NCI-H187 treated with DMSO at 0.1 percent for 48 hours (cell line): ENCODE measurements at places on chromosomes 7 and 10.

- DNase-seq: no peak
Observed at GRCh38 chr7:149422914-149423301, 38.0 kb downstream of the ZNF777 start.

- no peak for DNase-seq
Observed at GRCh38 chr7:69910150-69910549, 311.9 kb downstream of the AUTS2 start.

DNA sequence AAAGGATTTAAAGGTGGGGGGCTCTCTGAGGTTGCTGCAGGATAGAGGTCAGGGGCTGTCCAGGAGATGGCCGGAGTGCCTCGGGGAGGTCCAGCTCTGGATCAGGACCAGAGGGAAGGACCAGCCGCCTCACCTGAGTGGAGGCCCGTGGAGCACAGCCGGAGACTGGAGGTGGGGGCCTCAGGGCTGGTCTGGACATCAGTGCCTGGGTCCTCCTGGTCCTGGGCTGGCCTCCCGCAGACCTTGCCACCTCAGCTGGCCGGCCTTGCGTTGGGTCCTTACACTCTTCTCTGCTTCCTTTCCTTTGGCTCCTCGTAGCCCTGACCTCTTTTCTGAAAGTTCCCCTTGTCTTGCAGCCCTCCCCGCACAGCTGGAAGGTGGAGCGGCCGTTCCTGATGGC is 2.0 kb downstream of the SUN1 start:
- DNase-seq: no peak

- no peak for DNase-seq
Observed at GRCh38 chr7:15035814-15036213, 133.3 kb upstream of the DGKB start.

DNA sequence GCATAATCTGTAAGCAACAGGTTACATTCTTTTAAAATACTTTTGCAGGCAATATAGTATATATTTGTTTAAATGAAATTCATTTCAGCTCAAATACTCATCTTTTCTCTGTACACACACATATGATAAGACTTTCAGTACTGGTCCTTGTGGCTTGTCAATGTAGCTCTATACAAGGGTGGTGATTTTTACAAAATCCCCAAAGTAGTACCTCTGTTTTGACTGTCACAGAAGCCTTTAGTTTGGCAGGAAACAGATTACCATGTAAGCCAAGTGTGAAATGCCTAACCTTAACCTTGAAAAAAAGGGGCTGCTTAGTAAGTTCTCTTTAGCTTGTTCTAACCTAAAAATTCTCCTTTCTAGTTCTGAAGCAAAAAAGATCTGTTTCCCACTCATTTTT is 87.9 kb downstream of the KCND2 start:
- DNase-seq: no peak

DNA sequence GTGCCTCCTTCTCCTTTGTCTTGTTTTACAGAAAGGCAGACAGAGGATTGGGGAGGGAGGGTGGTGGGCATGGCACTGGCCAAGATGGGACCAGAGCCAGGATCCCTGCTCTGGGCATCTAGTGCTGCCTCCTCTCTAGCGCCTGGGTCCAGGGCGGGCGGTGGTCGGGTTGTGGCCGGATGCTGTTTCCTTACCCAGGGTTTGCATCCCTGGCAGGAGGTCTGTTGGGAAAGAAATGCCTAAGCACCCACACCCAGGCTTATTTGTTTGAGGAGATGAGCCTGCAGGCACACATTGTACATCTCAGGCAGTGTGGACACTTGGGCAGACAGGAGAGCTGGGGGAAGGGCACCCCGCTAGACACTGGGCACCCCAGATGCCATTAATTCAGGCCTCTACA is 102.3 kb upstream of the PCBD1 start:
- no peak for DNase-seq

GRCh38 chr7:83014546-83014945 is 148.1 kb downstream of the PCLO start:
- DNase-seq: no peak

DNA sequence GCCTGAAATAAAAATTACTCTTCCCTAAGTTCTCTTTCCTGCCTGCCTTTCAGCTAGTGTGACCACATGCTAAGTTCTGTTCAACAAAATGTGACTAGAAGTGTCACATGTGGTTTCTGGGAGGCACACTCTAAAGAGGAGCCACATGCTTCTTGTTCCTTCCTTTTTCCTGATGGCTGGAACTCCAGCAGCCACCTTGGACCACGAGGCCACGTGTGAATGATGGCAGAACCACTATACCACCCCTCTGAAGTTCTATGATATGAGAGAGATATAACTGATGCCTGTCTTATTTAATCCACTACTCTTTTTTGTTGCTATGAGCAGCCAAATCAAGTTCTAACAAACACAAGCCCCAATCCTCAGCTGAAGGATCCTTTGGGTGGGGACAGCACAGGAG is 8.1 kb downstream of the PODXL start:
- DNase-seq: no peak

DNA sequence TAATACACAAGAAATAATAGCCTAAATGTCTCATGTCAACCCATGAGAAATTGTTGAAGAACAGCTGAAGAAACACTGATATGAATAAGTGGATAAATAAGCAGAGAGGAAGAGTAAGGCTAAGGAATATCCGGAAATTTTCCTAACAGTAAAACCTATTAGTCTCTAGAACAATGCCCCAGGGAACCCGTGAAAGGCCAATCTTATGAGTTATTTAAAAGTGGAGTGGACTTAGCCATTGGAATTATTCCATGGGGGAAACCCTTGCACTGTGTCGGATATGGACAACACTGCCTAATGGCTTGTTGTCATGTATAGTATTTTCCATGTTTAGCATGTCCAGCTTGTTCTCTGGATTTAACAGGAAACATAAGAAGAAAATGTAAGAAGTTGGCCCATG is 217.2 kb upstream of the PLXNA4 start:
- DNase-seq: no peak

DNA sequence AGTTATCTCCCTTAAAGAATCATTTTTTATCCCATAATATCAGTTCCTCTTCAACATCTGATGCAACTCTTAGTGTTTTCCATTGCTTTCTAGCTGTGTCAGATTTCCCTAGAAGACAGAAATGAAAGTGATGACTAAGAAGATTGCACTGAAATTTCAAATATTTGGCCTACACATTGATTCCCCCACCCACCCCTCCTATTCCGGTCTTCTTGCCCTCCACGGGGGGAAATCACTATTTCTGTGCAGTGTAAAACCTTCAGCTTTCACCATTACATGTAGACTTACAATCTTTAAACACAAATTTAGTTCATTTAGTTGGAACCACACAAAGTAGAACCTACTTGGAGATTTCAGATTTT is 63.7 kb upstream of the IL6 start:
- no peak for DNase-seq

- DNase-seq: no peak
Observed at GRCh38 chr7:151726652-151727578, 150.0 kb downstream of the PRKAG2 start.

DNA sequence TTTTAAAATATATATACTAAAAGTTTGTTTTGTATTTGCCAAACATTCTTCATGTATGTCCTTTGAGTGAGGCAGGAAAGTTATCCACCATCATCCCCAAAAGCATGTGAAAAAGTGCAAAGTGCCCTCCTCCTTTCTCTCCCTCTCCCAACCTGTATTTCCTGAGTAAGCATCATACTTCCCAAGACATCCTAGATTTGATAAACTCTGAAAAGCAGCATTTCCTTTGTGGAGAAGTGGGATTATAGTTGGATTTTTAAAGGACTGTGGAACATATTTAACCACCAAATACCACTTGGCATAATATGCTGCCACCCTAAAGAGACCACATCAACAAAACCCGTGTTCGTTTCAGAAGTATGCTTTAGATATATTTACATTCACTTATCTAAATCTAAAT is 36.9 kb downstream of the NET1 start:
- no peak for DNase-seq

DNA sequence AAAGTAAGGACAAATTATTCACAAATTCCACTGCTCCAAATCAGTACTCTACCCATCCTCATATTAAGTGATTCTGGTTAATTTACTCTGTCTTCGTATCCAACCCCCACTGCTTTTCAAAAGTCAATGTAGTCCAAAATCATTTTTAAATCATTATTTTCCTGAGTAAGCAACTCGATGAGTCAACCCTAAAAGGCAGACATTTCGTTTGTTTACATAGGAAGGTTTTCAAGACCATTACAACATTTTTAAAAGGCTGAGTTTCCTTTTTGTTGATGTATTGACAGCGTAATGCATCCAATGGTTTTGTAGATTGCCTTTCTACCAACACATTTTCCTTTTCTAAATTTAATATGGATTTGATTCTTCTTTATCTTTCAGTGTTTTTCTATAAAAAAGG is 523.0 kb upstream of the ANKRD30A start:
- DNase-seq: no peak

- no peak for DNase-seq
Observed at GRCh38 chr7:193481-194251, 1.3 kb downstream of the FAM20C start.

DNA sequence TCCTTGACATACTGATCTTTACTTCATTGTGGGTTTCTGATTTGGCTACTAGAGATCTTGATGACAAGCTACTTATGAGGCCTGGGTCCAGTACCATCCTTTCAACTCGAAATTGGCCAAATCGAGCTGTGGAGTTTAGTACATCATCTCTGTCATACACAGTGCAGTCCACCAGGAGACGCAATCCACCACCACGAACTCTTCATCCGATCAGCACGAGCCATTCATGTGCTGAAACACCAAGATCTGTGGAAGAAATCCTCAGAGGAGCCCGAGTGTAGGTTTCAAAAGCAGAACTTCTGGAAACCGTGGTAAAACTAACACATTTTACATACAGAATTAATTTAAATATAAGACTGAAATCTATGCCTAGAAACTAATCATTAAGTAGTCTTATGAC is 14.2 kb downstream of the DNAJC9 start:
- DNase-seq: no peak

- no peak for DNase-seq
Observed at GRCh38 chr10:132514821-132515520, 22.6 kb upstream of the INPP5A start.

GRCh38 chr10:62196528-62196927 is 72.1 kb downstream of the RTKN2 start:
- no peak for DNase-seq
